ENCODE measurements at places on chromosomes 6 and 20.

DNA sequence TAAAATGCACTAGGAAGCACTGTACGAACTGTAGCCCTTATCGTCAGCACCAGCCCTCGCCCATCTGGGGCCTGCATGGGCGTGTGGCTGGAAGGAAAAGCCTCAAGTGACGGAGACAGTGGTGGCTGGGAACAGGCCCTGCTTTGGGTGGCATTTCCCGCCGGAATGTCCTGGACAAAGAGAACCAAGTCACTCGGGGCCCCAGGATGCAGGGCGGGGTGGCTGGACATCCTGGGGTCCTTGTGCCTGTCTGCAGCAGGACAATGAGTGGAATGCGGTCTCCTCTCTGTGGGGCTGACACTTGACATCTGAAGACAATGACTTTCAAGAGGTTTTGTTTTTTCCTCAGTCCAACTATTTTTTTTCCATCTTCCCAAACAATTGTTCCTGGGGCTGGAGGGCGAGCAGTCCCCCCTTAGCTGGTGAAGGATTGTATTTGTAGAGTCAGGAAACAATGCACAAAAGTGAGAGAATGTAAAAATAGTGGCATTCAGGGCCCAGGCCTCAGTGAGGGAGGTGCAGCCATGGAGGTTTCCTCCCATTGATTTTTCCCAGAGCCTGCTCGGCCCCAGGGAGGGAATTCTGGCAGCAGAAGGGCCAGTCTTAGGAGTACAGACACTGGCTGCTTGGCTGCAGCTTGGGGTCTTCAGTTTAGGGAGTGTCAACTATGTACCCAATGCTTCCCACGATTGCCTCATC is 64.4 kb downstream of the PREX1 start:
- no peak for DNase-seq

DNA sequence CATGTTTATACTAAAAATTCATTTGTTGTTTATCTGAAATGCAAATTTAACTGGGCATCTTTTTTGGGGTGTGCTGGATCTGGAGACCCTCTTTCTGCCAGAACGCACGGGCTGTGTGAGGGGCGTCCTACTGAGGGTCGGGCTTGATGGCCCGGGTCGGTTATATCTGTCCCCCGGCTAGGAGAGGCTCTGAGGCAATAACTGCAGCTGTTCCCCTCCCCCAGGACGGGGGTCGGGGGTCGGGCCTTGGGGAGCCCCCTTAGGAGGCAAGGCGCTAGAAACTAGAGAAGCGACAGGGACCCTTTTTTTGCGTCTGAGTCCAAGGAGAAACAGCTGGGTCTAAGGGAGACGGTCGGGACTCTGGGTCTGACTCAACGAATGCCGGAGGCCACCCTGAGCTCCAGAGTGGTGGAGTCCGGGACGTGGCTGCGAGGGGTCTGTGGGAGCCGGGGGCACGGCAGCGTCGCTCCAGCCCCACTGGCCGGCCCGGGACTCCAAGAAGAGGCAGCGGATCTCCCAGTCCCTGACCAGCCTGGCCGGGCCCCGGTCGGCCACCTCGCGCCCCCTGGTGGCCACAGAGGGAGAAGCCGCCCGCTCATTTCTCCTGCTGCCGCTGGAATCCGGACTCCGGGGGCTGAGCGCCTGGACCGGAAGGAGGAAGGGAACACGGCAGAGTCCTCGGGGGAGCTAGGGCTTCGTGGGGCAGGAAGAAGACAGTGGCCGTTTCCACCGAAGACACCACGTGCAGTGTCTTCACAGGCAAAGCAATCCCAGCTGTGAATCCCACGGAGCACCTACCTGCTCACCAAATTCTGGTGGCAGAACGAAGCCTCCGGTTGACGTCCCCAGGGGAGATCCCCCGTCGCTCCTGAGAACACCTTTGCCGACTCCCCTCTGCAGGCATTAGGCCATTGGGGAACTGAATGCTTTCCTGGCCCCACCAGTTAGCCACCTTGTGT is 24.0 kb upstream of the SCML4 start:
- DNase-seq = peak; percentile 38

- no peak for DNase-seq
Observed at GRCh38 chr20:40497899-40498691, 190.9 kb downstream of the MAFB start.

DNA sequence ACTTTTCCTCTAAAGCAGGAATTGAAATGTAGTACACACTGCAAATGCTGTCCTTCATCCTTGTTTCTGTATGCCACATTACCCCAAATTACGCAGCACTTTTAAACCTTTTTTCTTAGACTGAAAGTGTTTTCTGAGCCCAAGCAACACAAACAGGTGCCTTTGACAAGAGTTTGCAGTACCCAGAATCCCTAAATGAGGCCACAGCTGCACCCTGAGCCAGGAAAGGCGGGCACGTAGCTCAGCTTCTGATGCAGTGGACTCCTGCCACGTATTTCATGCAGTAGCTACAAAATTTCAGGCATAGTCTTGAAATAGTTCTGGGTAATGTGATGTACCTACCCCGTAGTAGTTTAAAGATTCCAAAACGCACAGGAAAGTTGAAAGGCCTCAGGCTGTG is 31.0 kb upstream of the CLDN20 start:
- no peak for DNase-seq

- no peak for DNase-seq
Observed at GRCh38 chr6:13561624-13562267, 12.7 kb upstream of the SIRT5 start.

- DNase-seq = no peak
Observed at GRCh38 chr20:48558906-48559305, 268.9 kb downstream of the PREX1 start.

- DNase-seq = no peak
Observed at GRCh38 chr20:31475472-31476293, 595 bp downstream of the REM1 start.

DNA sequence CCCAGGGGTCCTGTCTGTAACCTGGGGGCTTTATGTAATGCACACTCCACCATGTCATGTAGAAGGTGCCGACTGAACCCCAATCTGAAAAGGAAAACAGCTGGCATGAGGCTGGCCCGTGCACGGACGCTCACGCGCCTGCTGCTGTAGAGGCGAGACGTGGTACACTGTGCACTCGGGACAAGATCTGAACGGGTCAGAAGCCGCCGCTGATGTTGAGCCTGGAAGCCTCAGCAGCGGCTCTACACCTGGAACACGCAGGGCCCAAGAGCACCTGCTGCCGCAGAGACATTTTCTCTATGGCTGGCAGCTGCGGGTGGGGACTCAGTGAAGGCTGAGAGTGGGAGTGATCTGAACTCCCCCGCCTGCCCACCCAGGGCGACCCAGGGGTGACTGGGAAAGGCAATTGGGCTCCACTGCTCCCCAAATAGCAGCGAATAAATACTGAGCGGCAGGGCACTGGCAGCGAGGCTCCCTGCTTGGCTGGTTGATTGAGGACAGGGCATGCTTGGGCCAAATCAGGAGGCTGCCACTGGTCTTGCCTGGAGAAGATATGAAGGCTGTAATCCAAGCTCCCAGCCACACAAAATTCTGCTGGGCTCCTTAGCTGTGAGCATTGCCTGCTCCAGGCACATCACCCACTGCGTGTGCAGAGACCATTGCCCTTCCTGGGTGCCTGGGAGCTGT is 2.5 kb upstream of the OGFR start:
- no peak for DNase-seq

DNA sequence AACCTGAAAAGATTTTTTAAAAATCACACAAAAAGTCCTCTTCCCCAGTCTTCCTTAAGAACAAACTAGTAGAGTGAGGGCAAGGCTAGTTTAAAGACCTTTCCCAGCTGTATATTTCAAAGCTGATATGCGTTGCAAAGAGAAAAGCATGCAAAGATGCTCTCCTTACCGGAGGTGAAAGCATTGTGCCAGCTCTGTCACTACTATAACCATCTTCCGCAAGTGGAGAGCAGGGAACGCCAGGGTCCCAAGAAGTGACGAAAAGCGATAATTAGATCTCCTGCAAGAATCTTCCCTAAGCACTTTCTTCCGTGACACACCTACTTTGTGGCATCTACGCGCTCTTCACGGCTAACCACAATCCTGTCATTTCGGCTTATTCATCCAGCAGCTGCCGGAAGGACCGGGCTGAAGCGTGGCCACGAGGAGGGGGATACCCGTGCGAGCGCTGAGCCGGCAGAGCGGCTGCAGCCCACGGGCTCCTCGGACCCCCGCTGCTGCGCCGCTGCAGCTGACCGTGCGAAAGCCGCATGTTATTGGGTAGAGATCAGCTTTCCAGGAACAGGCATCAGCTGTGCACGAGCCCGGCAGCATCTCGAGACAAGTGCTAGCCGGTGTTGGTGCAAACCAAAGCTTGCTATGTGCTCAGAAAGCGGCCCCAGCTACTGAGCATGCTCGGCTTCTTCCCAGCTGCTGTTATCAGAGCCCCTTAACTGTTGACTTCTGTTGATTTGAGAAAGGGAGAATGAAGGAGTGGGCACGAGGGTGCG is 57.2 kb upstream of the ARHGAP18 start:
- peak; percentile 20 for DNase-seq

GRCh38 chr20:43963872-43964791 is 49.5 kb downstream of the TOX2 start:
- DNase-seq = no peak

Measured in substantia nigra (tissue), 51 donors.